ENCODE measurements at places on chromosomes 1 and 21.

DNA sequence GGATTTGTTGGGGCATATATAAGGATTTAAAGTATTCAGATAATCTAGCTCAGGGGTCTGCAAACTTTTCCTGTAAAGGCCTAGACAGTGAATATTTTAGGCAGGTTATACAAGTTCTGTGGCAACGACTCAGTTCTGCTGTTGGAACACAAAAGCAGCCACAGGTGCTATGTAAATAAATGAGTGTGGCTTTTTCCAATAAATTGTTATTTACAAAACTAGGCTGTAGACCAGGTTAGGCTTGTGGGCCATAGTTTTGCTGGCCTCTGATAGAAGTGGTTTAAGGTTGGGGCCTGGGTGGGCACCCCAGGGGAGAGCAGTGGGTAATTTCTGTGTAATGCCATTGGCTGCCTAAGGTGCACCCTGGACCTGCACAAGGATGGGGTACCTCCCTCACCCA is 16.9 kb upstream of the IGFN1 start:
- no peak for DNase-seq

DNA sequence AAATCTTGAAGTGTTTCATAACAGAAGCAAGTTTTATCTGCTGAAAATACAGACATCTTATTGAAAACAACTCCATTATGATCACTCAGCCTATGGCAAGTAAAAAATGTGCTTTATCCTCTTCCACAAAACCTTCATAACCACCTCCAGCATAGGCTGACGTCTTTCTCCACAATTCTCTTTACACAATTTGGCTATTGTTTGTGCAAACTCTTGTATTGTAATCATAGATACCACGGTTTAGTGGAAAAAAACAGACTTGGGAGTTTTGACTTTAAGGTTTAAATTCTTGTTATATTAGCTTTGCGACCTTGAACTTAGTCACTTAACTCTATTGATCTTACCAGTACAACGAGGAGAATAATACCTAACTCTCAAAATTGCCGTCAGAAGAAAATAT is 126.1 kb downstream of the PLD5 start:
- DNase-seq: no peak

GRCh38 chr1:19377812-19378718 is 65.9 kb downstream of the SLC66A1 start:
- no peak for DNase-seq

- DNase-seq: peak; percentile 39
Measured at GRCh38 chr1:31580513-31580870, 4.2 kb downstream of the TINAGL1 start.

DNA sequence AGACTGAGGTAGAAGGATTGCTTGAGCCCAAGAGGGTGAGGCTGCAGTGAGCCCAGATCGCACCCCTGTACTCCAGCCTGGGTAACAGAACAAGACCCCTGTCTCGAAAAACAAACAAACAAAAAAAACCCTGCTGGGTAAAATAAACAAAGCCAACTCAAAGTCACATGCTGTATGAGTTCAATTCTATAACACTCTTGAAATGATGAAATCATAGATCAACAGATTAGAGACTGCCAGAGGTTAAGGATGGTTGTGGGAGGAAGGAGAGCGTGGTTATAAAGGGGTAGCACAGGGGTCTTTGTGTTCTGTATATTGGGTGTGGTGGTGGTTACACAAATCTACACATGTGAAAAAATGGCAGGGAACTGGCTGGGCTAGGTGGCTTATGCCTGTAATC is 62.5 kb downstream of the TAS1R2 start:
- no peak for DNase-seq
